ENCODE measurements at places on chromosomes 7 and 10. TPM values are rescaled to one million over a fixed set of nuclear protein-coding genes. Genes with fewer than 3 reads are reported as not detected.

The C7orf57 gene
- total RNA-seq: 0.31 TPM

The C10orf53 gene
- not detected for total RNA-seq

The BICC1 gene
- total RNA-seq: 17.1 TPM

The NPY gene
- total RNA-seq: not detected

The STEAP1B gene
- 0.17 TPM for total RNA-seq

The CCSER2 gene
- 9.6 TPM for total RNA-seq

All from A549 treated with Hydrocortisone at 1 μM for 4 hours (cell line).